Urinary bladder (tissue), 4 donors: ENCODE measurements at places on chromosomes 11 and 22. TPM values are rescaled to one million over a fixed set of nuclear protein-coding genes. Genes with fewer than 3 reads are reported as not detected.

DNA sequence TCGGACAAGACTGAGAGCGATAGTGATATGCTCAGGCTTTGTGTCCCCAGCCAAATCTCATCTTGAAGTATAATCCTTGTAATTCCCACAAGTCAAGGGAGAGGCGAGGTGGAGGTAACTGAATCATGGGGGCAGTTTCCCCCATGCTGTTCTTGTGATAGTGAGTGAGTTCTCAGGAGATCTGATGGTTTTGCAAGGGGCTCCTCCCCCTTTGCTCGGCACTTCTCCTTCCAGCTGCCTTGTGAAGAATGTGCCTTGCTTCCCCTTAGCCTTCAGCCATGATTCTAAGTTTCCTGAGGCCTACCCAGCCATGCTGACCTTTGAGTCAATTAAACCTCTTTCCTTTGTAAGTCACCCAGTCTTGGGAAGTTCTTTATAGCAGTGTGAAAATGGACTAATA is 7.5 kb upstream of the FOLR2 start:
- DNase-seq = no peak

- no peak for DNase-seq
Measured at GRCh38 chr11:117259417-117259816, 26.9 kb downstream of the RNF214 start.

DNA sequence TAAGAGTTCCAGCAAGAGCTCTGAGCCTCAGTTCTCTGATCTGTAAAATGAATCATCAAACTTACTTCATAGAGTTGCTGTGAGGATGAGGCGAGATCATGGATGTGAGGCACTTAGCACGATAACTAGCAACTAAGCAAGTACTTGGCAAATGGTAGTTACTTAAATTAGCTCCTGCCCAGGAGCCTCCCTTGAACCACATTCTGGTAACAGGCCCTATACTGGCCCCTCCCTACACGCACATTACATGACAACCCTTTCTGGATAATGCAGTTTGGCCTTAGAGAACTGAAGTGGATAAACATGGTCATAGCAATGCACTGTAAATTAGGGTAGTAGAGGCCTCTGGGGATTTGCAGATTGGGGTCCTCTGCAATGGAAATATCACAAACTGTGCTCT is 187.4 kb upstream of the NARS2 start:
- no peak for DNase-seq

GRCh38 chr11:67648796-67649613 is 1.5 kb downstream of the ACY3 start:
- no peak for DNase-seq

The GLB1L2 gene
- 1.5 TPM for total RNA-seq

GRCh38 chr11:4464216-4465159 is 15.4 kb downstream of the OR52K2 start:
- no peak for DNase-seq

The CRYBA4 gene
- total RNA-seq = not detected

The DDI1 gene
- not detected for total RNA-seq

DNA sequence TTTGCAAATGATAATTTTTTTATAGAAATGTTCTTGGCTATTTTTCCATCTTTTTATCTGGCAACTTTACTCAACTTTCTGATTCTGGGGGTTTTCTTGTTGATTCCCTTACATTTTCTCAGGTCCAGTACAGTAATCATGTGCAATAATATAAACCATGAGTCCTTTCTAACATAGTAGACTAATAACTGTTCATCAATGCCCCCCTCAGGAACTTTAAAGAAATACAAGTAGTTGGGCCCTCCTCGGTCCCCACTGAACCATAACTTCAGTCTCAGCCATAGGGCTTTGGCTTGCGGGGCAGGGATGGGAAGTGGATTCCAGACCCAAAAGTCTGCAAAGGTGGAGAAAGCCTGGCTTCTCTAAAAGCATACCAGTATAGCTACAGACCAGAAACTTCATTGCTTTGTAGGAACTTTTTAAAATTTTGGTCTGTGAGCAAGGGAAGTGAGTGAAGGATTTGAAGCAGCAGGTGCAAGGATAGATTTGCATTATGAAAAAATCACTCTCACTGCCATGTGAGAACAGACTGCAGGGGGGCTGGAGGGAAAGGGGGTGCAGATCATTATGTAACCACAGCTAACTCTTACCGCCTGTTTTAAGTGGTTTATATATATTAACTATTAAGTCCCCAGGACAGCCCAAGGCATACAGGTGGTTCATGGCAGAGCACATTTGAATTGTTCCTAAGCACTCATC is 10.4 kb upstream of the TUB start:
- DNase-seq = no peak

The TMEM121B gene
- total RNA-seq = 0.21 TPM

DNA sequence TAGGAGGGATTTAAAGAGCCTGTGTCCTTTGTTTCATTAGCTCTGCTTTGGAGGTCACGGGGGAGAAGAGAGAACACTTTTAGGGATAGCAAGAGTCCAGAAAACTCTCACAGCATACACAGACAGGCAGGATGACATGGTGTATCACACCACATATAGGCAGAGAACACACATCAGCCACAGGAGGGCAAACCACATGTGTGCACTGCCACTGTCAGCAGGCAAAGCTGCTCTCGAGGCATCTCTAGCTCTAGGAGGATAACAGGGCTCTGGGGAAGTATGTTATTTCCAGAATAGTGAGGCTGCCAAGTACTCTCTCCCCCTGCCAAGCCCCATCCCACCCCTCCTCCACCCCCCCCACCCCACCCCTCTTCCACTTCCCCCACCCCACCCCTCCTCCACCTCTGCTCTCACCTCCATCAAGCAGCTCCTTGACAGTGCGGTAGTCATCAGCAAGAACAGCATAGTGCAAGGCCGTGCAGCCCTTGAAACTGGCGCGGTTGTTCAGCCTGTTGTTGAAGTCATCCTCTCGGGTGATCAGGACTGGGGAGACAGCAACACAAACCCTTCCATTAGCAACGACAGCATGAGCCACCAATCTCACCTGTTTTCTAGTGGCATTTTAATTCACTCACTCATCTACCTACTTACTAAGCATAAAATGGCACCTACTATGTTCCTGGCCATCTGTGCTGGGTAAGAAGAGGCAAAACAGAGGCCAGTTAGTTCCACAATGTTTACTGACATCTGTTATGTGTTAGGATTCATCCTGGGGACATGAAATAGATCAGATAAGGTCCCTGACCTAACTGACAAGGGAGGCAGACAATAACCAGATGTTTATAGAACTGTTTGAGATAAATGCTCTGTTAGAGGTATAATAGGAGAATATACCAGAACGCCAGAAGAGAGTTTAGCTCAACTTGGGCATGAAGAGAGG is 75.6 kb downstream of the CLPB start:
- DNase-seq = no peak

- no peak for DNase-seq
Measured at GRCh38 chr11:129418039-129418438, 42.4 kb downstream of the BARX2 start.

GRCh38 chr11:26620282-26621045 is 48.4 kb upstream of the MUC15 start:
- DNase-seq = no peak

The FOSL1 gene
- not detected for total RNA-seq

DNA sequence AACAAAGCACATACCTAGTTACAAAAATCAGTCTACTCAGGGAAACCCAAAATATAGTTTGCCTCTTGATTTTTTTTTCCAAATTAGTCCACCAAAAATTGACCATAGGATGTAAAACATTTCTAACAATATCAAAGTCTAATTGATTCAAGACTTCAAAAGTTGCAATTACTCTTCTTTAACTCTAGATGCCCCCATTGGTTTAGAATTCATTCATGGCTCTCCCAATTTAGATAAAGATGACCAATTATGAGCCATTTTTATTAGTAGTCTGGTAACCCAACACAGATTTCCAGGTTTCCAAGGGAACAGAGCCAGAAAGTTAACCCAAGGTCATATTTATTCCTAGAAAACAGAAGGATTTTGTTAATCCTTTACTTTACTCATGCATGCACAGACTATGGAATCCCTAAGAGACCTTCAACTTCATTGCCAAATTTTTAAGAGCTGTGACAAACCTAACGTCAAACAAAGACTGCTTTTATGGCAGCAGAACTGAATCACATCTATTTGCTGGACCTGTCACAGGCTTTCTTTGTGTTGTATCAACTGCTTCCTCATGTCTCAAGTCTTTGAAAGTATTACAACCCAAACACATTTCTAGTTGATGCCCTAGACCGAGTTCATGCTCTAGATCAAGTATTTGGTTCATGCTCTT is 55.3 kb downstream of the C22orf42 start:
- no peak for DNase-seq

DNA sequence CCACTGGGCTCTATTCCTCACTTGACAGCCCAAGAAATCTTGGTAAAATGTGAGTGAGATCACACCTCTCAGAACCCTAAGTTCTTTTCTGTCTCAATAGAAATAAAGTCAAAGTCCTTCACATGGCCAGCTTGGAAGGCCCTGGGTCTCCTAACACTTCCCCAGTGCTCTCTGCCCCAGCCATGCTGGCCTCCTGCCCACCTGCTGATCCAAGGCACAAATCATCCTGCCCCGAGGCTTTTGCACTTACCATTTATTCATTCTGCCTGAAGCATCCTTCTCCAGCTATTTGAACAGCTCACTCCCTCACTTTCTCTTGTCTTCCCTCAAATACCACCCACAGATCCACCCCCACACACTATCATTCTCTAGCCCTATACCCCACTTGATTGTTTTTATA is 26.4 kb downstream of the ISX start:
- DNase-seq = no peak

DNA sequence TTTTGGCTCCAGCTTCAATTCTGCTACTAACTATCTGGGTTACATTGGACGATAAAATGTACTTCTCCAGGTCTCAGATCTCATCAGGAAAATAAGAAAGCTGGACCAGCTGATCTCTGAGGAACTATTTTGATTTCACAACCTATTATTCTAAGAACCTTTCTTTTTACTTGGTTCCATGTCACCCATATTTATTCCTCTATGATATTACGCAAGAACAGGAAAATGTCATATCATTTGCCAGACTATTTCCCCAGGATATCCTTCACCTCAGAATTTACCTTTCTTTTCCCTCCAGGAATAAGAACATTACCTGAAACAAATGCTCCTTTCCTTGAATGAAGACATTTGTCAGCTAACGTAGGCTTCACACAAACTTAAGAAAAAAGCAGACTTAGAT is 387.5 kb upstream of the RAG2 start:
- no peak for DNase-seq

The GAB4 gene
- total RNA-seq = not detected

The PKDREJ gene
- total RNA-seq = 0.05 TPM

DNA sequence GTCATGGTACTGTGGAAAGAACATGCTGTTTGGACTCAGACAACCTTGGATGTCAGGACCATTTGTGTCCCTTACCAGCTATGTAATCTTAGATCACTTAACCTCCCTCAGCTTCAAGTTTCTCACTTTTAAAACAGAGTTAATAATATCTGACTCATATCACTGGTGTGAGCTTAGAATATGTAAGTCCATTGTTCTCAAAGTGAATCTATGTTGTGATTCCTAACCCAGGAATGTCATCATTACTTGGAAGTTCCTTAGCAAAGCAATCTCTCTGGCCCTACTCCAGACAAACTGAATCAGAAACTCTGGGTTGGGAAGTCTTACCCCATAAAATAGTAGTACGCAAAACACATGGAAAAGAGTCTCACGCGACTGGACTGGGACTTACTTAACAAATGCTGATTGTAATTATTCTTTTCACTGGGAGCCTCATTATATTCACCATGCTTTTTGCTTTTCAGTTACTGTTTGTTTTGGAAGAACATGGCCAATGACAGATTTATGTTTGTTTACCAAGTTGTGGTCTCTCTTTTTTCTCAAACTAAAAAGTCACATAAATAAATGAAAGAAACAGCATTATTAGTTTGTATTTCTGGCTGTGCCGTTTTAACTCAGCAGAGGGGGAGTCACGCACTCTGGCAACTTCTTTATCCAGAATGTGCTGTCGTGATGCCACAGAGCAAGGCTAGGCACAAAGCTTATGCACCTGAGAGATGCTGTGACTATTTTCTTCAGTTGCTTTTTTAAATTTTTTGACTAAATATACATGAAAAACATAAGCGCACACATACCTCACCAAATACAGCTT is 217.7 kb upstream of the CTSC start:
- peak; percentile 54 for DNase-seq

- DNase-seq = no peak
Measured at GRCh38 chr22:17882727-17883126, 108.5 kb upstream of the BID start.

DNA sequence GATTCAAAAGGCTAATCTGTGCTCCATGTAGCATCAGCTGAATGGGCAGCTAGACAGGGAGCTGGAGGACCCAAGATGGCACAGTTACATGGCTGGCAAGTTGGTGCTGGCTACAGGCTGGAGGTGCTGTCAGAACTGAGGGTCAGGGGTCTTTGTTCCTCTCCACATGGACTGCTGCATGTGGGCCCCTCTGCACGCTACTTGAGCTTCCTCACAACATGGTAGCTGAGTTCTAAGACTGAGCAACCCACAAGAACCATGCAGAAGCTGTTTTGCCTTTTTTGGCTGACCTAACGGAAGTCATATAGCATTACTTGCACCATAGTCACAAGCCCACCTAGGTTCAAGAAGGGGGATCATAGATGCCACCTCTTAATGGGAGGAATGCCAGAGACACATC is 196.1 kb downstream of the GRIK4 start:
- DNase-seq = no peak

The BAIAP2L2 gene
- not detected for total RNA-seq

DNA sequence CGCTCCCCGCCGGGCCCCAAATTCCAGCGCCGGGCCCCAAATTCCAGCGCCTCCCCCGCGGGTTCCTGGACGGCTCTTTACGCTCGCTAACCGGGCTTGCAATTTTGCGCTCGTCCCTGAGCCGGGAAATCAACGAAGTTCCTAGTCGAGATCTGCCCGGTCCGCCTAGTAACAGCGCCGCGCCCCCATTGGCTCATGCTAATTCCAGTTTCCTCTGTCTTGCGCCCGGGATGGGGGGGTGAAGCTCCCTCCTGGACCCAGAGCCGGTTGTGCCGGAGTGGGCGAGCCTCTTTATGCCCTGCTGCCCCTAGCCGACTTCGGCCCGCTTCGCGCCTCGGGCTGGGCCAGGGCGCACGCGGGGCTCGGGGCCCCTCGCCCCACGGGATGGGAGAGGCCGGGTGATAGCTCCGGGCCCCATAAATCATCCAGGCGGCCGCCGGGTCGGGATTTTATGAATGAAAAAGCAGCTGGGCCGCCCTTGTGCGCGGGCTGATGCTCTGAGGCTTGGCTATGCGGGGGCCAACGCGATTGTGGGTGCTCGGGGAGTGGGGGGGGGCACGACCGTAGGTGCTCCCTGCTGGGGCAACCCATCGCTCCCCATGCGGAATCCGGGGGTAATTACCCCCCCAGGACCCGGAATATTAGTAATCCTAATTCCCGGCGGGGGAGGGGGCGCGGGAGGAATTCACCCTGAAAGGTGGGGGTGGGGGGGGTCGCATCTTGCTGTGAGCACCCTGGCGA is 1.8 kb upstream of the CCND1 start:
- DNase-seq = peak; percentile 92

The TCN1 gene
- not detected for total RNA-seq

GRCh38 chr22:41845380-41846267 is 12.7 kb downstream of the SREBF2 start:
- no peak for DNase-seq

DNA sequence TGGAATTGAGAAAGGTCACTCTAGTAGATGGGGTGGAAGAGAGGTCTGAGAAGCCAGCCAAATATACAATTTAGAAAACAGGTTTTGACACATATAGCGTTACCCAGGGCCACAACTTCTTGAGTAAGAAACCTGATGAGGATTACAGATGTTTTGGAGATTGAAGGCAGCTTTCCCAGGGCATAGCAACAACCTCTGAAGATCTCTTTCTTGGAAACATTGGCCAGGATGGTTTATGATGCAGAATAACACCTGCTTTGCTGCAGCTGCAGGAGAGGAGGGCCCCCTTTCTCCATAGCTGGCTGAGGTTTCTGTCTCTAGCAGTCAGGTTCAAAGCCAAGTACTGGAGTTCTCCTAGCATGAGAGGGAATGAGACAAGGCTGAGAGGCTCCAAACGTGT is 75.1 kb upstream of the NUP50 start:
- no peak for DNase-seq
